Uterus (tissue), 4 donors: ENCODE measurements at places on chromosomes 7 and 10. TPM values are rescaled to one million over a fixed set of nuclear protein-coding genes. Genes with fewer than 3 reads are reported as not detected.
A peak's percentile ranks its signal among the peaks of the same experiment; 100 is the strongest.

GRCh38 chr10:90399782-90400181 is 458.1 kb downstream of the HTR7 start:
- DNase-seq = no peak
- no peaks in the 10 kb centered on the region for H3K4me1 ChIP-seq
- no peak overlapping the region for H3K4me3 ChIP-seq
- H3K27ac ChIP-seq = no peak overlapping the region
- no peaks in the 10 kb centered on the region for H3K36me3 ChIP-seq
- H3K27me3 ChIP-seq = no peaks in the 10 kb centered on the region

DNA sequence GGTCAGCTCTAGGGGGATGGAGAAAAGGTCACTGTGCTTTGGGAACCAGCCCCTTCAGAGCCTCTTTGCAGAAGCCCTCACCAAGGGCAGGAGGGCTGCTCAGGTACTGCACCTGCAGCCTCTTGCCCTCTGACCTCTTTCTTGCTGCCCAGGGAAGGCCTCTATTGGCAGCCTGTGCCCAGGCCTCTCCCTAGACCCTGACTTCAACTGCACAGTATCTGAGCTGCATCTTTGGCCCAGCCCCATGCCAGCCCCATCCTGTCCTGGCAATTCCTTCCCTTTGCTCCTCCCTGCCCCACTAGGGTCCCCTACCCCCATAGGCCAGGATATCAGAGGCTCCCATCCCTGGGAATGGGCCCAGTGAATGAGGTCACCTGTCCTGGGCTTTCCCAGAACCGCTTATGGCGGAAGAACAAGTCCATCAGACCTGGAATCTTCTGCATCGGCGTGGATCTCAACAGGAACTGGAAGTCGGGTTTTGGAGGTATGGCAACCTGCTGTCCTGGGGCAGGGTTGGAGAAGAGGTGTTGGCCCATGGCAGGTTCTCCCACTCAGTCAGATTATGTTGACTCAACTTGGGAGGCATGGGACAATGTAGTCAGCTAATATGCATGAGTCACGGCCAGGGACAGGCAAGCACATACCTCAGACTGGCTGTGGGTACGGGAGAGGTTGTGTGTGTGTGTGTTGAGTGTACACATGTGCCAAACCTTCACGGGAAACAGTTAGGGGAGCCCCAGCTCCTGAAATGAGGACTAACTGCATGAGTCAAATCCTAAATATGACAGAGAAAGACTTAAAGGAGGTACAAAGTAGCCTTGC is 17.1 kb upstream of the CPA1 start:
- no peaks in the 10 kb centered on the region for H3K27me3 ChIP-seq
- no peaks in the 10 kb centered on the region for H3K4me1 ChIP-seq
- H3K27ac ChIP-seq = peak overlapping the region; percentile 78

- H3K4me3 ChIP-seq = no peak overlapping the region
- no peak overlapping the region for H3K27ac ChIP-seq
- H3K4me1 ChIP-seq = no peaks in the 10 kb centered on the region
- H3K36me3 ChIP-seq = no peaks in the 10 kb centered on the region
Measured at GRCh38 chr7:21704359-21704758, 161.5 kb downstream of the DNAH11 start.

CALHM1 gene
- total RNA-seq = not detected

GRCh38 chr7:143238289-143238980 is 16.6 kb downstream of the TAS2R40 start:
- H3K36me3 ChIP-seq = no peaks in the 10 kb centered on the region
- no peaks in the 10 kb centered on the region for H3K4me1 ChIP-seq
- no peak overlapping the region for H3K27ac ChIP-seq
- no peak for DNase-seq
- H3K4me3 ChIP-seq = no peak overlapping the region
- H3K27me3 ChIP-seq = no peaks in the 10 kb centered on the region

DNA sequence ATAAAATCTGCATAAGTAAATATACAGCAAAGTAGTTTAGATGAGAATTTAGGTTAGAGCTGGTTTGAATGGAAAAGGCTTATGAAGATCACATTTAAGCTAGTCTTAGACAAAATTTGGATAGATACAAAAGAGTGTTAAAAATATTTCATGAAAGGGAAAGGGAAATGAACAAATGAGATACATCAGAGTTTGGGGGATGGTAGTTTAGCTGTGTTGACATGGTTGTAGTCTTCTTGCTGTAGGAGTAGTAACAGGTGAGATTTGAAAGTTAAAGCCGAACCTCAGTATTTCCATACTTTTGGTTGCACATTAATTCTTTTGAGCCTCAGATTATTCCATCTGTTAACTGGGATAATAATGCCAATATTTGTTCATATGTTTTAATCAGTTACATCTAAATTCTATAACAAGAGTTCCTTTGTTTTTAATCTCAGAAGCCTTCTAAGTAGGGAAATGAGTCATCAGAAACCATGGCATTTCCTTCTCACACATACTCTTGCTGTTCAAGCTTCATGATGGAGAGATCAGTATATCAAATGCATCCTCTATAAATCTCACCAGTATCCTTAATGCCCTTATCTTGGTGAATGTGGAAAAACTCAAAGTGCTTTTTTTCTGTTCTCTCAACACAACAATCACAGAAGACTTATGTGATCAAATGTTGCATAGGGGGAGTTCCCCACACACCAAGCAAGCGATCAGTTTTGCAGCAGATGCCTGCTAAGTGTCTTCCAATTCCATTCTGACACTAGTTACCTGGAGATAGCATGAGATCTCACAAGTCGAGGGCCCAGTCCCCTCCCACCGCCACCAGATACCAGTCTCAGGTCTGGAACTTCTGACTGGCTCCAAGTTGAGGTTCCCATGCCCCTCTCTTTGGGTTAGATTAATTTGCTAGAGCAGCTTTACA is 84.7 kb downstream of the MAPK8 start:
- no peak overlapping the region for H3K4me3 ChIP-seq

SP8 gene
- total RNA-seq = not detected
